Fibroblast of skin of scalp (primary cell): ENCODE measurements at places on chromosomes 3 and 15.

DNA sequence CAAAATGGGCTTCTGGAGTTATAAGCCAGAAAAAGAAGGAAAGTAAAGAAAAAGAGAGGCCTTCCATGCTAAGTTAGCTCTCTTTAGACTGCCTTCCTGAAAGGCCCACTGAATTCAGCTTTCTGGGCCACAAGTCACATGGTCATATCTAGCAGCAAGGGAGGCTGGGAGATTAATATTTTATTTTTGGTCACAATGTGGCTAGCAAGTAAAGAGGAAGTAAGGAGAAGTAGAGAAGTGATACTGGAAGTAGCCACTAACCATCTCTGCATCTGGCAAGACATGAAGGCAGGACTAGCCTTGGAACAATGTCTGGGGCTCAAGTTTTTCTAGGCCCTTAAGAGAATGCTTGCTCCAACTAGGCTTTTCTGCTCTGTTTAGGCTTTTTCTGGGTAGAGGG lies 81.8 kb upstream of the UBE2E1 start:
- DNase-seq: no peak

DNA sequence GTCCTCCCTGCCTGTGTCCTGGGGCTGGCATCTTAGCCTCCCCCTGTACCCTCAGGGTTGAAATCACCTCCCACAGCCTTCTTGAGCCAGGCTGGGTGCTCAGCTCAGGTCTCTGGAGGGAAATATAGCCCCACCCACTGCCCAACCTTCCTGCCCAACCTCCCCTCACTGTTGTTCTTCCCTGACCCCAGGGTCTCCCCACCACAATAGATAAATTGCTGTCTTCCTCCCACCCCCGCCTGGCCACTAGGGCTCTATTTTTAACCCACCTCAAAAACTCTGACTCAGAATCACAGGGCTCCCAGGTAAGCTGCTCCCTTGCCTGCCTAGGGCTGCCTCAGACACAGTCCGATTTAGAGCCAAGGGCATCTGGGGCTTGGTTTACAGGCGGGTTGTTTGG lies 15.0 kb downstream of the HCN4 start:
- DNase-seq: no peak

GRCh38 chr3:122681284-122681973 lies 790 bp downstream of the PARP14 start:
- DNase-seq: no peak

DNA sequence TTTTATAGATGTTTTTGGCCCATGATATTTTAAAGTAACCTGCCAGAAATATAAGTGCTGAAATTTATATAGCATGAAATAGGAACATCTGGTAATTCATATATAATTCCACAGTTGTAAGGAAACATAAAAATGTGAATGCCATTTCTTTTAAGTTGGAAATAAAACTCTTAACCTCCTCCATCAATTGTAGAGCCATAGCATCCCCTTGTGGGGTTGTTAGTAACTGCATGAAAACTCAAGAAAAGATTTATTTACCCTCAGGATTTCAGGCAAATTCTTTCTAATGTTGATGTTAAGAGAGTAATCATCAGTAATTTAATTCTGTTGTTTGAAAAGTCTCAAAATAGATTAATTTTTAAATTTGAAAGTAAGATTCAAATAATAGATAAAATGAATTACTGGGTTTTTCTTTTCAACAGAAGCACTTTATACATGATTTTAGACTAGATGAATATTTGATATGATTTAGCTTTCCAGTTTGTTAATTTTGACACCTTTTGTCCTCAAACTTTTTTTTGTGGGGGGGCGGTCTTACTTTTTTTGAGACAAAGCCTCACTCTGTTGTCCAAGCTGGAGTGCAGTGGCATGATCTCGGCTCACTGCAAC lies 74.7 kb downstream of the RASA2 start:
- DNase-seq: peak; percentile 69

GRCh38 chr3:190382082-190382481 lies 5.9 kb upstream of the CLDN16 start:
- peak; percentile 62 for DNase-seq

- DNase-seq: peak; percentile 70
Observed at GRCh38 chr3:66467996-66468735, 32.7 kb downstream of the LRIG1 start.

DNA sequence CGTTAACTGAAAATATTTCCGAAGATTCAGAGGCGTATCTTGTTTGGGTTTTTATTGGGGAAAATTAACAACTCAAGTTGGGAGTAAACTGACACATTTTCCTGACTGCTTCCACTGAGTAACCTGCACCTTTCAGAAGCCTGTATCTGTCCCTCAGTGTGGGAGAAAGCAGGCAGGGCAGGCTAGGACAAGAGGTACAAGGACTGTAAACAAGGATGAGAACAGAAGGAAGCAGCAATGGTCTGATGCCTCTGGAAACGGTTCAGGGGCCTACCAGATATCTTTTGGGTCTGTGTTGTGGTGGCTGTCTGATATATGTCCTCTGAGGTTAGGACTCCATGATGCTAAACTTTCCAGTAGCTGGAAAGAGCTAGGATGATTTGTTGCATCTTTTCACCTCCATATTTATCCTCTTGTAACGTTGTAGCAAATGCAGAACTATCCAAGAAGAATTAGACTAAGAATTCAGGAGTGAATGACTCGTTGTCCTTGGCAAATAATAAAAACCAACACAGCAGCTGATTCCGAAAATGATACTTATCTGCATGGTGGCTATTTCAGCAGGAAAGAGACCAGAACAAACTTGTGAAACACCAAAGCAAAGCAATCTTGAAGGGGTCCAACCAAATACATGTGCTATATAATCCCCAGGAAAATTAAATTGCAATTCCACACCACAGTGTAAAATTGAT lies 195.9 kb upstream of the ICE2 start:
- peak; percentile 9 for DNase-seq

- peak; percentile 94 for DNase-seq
Observed at GRCh38 chr3:48130321-48130904, 57.8 kb downstream of the CDC25A start.

- DNase-seq: no peak
Observed at GRCh38 chr3:127147291-127147885, 45.5 kb upstream of the PRR23E start.

- no peak for DNase-seq
Observed at GRCh38 chr3:120652281-120652680, 29.8 kb downstream of the HGD start.

DNA sequence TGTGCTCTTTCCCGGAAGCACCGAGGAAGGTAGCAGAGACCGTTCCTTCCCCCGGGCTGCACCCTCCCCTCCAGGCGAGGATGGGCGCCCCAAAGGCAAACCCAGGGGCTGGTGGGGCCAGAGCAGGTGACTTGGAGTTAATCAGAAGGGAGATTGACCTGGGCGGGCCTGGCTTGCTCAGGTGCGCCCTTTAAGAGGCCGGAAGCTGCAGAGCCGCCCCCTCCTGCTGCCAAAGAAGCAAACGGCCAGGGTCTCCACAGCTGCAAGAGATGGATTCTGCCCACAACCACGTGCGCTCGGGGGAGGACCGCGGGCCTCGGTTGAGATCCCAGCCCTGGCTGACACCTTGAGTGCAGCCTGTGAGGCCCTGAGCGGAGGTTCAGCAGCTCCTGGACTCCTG lies 218.2 kb upstream of the NAALADL2 start:
- DNase-seq: no peak

DNA sequence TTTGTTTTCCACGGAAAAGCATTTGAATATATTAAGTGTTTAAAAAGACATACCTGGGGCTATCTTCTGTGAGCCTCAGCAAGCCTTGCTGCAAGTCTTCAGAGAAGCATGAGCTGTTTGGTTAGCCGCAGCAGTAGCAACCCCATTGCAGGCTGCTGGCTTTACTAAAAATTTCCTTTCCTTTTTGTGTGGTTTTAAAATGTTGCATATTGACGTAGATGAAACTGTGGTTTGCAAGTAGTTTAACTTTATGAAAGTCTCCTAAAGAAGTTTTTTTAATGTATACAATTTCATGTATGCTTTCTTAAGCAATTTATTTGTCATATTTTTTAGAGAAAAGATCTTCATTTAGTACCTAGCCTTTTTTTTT lies at the start of gene GPR171:
TSS of gene GPR171 (minus strand) at position 166 of the 370 bp plus-strand sequence. CDS start 3,830 bp downstream, outside the sequence.
- no peak for DNase-seq

GRCh38 chr3:139456386-139456785 lies 19.9 kb downstream of the RBP2 start:
- DNase-seq: no peak

DNA sequence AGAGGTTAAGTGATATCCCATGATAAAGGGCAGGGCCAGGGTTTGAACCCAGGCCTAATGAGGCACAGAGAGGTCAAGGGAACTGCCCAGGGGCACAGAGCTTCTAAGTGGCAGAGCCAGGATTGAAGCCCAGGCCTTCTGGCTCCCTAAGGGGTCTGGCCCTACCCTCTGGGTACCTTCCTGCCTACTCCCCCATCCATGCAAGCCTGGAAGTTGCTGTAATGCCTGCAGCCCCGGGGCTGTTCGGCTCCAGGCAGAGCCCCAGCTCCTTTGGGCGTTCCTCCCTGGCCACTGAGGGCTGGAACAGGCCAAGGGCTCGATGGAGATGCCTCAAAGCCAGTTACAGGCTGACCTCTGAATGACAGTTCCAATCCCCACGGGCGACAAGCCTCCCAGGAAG lies 4.5 kb downstream of the GRIP2 start:
- no peak for DNase-seq

- DNase-seq: no peak
Observed at GRCh38 chr3:58570851-58571250, 6.3 kb downstream of the FAM107A start.

- DNase-seq: no peak
Observed at GRCh38 chr3:42148086-42148848, 57.1 kb downstream of the TRAK1 start.

DNA sequence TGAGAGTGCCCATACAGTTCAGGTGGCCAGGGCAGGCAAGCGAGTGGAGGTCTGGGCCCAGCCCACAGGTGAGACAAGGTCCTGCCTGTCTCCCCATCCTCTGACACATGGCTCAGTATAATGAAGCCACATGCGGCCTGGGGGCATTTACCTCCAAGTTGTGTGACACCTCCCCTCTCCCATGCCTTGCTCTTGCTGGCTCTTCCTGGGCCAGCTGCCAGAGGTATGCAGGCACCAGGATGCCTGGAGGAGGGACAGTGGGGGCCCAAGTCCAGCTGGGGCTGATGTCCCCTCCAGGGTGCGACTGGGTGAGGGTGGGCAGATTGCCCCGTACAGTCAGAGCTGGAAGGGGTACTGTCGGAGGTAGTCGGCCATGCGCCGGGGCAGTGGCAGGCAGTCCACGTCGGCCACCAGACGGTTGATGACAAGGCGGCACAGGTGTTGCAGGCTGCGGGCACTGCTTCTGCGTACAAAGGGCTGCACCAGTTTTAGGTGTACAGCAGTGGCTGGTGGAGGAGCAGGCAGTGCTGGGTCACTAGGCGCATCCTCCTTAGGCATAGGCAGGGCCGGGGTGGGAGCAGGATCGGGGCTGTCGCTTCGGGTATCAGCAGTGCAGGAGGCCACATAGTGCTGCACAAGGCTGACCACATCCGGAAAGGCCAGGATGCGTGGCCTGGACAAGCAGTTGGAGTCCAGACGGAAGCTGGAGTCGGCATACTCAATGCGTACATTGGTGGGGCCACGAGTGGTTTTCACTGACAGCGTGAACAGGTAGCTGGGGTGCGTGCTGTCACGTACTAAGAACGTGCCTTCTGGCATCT lies 4.1 kb downstream of the CISH start:
- no peak for DNase-seq

- no peak for DNase-seq
Observed at GRCh38 chr3:69650066-69650419, 89.2 kb upstream of the MITF start.

GRCh38 chr3:53939086-53939582 lies 47.5 kb upstream of the SELENOK start:
- DNase-seq: no peak

DNA sequence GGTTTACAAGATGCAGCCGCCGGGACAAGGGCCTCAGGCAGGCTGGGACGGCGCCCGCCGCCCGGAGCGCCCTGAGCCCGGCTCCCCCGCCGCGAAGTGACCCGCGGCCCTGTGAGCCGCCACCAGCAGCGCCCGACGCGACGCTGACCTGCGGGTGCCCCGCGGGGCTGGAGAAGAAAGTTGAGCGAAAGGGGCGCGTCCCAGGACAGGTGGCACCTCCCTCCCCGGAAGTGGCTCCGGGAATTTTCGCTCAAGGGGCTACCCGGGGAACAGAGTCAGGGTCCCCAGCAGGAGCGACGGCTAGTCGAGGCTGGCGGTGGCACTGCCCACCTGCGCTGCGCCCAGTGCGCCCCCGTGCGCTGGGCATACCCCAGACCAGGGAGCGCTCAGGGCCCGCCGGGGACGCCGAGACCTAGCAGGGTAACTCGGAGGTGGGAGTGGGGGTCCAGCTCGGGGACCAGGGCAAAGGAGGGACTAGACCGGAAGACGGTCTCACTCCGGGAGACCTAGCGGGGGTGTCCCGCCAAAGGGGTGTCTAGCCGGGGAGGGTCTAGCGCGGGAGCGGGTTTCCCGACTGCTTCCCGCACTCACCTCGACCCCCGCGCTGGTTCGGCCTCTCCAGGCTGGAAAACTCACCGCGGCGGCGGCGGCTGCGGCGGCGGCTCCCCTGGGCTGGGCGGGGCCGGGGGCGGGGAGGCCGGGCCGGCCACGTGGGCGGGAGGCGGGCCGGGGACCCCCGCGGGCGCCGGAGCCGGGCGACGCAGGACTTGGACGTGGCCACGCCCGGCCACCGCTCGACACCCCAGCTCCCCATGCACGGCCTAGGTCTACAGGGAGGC lies 18.4 kb downstream of the SPATA12 start:
- DNase-seq: peak; percentile 47

- no peak for DNase-seq
Observed at GRCh38 chr3:166372571-166373106, 535.4 kb upstream of the BCHE start.

GRCh38 chr3:155420406-155420805 lies 126.9 kb upstream of the STRIT1 start:
- peak; percentile 65 for DNase-seq

GRCh38 chr15:68428431-68428940 lies 3.5 kb downstream of the ITGA11 start:
- DNase-seq: no peak

DNA sequence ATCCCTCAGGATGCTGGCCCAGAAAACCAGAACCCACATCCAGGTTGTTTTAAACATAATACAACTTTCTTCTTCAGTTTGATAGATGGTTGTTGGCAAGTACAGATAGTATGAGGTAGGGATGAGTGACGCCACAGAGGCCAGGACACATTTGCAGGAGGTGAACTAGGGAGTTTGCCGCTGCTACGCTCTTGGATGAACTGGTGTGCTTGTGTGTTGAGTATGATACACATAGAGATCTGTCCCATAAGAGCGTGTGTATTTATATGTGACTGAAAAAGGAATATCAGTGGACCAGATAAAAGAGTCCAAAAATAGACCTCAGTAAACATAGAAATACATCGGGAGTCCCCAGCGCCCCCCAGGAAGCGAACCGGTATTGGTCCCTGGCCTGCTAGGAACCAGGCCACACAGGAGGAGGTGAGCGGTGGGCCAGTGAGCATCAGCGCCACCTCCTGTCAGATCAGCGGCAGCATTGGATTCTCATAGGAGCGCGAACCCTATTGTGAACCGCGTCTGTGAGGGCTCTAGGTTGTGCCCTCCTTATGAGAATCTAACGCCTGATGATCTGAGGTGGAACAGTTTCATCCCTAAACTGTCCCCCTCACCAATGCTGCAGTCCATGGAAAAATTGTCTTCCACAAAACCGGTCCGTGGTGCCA lies 98.1 kb downstream of the LRRK1 start:
- no peak for DNase-seq

- DNase-seq: no peak
Observed at GRCh38 chr3:40341671-40342070, 32.2 kb downstream of the EIF1B start.
